Stimulated activated CD4-positive, alpha-beta T cell treated with anti-CD3 and anti-CD28 coated beads, TNF-alpha, amount 100 ng/mL, for 48 hours (primary cell): ENCODE measurements at places on chromosomes 5 and 9.

- no peak for DNase-seq
Measured at GRCh38 chr9:100087218-100087617, 11.6 kb downstream of the ERP44 start.

DNA sequence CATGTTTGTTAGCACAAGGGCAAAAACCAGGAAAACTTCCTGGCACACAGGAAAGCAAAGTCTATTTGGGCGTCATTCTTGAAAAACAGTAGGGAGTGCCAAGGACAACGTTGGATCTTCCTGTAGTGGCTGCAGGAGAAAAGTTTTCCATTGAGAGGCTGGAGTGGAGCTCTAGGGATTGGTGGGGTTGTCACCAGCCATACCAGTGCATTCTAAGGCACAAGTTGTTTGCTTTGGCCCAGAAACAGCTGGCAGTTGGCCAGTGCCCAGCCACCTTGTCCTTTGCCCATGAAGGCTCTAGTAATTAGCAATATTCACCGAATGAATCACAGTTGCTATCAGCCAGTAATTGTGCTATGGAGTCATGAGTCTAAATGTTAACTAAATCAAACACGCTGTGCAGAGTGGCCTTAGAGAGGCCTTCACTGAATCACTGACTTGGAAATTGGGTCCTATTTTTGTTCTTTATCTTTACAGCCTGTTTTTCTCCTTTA, 26.4 kb downstream of the TNFSF15 start:
- DNase-seq, result no peak

- DNase-seq, result peak; percentile 34
Measured at GRCh38 chr9:136438548-136439480, 831 bp downstream of the INPP5E start.

- DNase-seq, result no peak
Measured at GRCh38 chr9:8096091-8096490, 296.5 kb upstream of the DMAC1 start.

DNA sequence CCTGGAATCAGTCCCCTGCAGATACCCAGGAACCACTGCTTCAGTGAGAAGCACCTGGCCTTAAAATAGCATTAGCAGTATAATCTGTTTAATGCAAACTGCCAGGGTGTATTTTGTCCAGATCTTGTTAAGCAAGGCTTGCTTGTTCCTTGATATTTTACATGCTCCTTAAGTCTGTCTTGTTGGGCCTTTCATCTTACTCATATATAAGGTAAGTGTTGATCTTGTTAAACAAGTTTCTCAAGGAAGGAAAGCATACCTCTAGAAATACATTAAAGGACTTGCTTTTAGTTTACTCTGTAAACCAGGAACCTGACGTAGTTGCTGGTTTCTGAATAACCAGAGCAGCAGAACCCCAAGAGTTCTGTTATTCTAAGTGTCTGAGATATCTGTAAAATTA, 13.7 kb downstream of the HSPA4 start:
- no peak for DNase-seq

DNA sequence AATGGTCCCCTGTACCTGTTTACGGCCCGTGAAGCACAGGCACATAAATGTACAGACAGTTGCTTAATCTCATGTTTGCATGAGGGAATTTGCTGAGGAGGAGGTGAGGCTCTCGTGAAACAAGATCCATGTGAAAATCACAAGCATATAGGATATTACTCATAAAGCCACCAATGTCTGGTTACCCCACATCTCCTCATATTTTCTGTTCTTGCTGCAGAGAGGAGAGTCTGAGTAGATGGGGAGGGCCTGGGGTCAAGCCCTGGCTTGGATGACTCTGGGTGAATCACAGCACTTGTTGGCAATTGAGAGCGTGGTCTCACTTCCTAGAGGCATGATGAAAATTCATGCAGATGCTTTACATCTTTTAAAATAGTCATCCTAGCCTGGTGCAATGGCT, 975 bp downstream of the AGXT2 start:
- DNase-seq, result no peak

GRCh38 chr5:96439477-96440184, 6.6 kb upstream of the PCSK1 start:
- DNase-seq, result no peak

GRCh38 chr9:11163843-11164242, 551.0 kb upstream of the PTPRD start:
- DNase-seq, result no peak

DNA sequence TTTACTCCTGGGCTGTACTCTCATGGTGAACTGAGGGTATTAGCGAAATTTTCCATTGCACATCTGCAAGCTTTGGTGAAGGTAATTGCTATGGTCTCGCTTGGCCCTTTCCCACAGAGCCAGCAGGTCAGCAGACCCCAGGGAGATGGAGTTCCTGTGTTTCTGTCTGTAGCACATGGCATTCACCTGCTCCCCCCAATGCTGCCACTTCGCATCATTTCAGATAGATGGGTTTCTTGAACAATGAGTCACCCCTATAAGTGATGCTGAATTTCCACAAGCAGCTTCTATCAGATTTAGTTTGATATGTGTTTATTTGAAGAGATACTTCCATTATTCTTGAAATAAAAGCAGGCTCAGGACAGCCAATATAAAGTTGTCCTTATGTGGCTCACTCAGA, 117.8 kb downstream of the ERCC6L2 start:
- DNase-seq, result no peak

DNA sequence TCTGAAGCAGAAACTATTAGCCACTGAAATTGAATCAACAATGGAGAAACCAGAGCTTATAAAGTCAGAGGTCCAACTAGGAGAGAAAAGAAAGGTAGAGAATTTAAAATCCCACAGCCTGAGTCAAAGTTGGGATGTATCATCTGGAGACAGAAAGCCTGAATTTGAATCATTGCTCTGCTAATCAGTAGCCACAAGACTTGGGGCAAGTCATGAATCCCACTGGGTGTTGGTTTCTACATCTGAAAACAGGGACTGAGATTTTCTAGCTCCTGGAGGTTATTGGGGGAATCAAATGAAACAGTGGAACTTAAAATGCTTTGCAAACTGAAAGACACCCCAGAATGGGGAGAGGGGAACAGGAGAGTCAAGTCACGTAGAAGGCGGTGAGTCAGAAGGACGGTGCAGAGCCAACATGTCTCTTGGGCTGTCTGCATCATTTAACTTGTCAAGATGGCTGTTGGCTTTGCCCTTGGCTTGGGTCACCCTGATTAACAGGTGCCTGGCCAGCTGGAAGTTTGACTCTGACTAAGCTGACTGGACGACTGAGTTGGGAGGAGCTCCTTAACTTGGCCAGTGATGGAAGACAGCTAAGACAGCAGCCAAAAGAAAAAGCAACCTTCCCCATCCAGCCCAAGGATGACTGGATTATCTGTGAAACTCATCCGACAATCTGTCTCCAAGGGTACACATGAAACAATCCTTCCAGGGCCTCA, 60.6 kb upstream of the ADRA1B start:
- DNase-seq, result no peak

GRCh38 chr5:2135354-2135753, 252.6 kb upstream of the IRX4 start:
- no peak for DNase-seq

- DNase-seq, result no peak
Measured at GRCh38 chr9:104774831-104775573, 11.1 kb downstream of the NIPSNAP3B start.

GRCh38 chr9:71249729-71250317, 128.4 kb upstream of the TRPM3 start:
- DNase-seq, result no peak

- no peak for DNase-seq
Measured at GRCh38 chr9:86486891-86487837, 133.0 kb upstream of the TUT7 start.

DNA sequence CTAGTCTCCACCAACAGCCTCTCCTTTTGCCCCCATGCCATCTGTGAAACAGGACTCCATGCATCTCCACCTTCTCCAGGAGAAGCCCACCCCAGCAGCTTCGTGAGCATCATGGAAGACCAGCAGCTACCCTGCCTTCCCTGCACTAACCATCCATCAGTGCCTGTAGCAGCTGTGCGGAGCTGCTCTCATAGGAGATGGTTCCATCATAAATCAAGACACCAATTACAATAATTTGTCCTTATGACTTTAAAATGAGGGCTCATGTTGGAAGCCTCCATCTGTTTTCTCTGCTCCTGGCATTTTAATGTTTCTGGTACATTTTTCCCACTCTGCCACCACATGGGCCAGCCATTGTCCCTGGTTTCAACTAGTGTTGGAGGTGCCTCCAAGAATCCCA, 69.9 kb downstream of the FGF1 start:
- no peak for DNase-seq

- no peak for DNase-seq
Measured at GRCh38 chr9:16367605-16368231, 502.8 kb downstream of the BNC2 start.

DNA sequence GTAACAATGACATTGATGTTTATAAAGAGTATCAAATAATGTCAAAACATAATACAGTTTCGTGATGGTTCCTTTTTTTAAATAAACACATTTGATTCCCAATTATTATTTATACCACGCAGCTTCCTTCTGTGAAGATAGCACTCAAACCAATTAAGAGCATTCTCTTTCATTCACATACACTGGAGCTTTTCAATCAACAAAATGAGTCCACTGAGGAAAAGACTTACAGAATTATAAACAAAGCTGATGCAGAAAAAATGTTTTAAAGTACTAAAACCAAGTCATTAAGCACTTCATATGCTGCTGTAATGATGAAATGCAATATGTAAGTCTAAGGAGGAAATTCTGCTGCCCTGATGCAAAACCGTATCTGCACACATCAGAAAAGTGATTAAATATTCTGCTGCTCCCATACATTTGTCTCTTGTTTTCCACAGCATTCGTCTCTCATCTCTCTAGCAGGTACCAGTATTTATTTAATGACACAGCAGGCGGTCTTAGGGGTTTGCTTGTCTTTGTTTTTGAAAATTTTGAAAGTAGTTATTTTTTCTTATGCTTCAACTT, 147.1 kb downstream of the CDH10 start:
- DNase-seq, result no peak

DNA sequence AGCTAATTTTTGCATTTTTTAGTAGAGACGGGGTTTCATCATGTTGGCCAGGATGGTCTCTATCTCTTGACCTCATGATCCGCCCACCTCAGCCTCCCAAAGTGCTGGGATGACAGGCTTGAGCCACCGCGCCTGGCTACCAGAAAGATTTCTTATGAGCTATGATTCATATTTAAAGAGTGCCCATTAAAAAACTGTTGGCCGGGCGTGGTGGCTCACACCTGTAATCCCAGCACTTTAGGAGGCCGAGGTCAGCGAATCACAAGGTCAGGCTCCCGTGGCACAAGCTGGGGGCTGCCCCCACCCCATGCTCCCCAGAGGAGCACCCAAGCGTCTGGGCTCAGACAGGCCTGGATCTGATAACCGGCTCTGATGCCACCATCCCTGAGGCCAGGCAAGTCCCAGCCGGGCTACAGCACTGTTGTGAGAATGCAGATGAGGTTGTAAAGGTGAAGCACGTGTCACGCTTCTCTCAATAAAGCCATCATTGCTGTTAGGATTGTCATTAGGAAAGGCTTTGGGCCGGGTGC, 13.9 kb downstream of the QRFP start:
- no peak for DNase-seq

GRCh38 chr9:131274674-131275331, 1.5 kb downstream of the FAM78A start:
- no peak for DNase-seq

DNA sequence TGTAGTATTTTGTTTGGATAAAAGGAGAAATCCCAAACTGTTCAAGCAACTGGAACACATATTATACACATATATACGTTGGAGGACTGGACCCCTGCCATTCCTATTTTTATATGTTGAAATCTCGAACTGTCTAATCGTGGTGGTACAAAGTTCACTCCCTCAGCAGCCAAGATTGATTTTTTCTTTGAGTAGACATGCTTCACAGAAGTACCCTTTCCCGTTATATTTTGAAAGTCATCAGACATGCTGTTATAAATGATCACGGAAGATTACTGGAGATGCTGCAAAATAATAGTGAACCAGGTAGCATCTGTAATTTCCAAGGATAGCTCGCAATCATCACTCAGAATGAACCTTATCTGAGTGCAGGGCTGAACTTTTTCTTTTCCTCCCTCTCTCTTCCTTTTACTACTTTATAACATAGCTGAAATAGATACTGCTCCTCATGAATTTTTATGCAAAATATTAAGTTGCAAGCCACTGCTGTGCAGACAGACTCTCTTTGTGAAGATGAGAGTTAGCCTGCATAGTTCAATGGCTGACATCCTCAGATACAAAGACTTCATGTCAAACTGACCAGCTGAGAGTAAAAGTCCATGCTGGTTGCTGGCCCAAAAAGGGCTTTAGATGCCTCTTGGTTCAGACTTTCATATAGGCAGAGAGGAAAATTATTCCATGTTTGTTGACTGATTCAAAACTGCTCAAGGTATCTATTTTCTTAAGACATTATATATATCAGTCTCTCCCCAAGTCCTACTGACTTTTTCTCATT, 451.9 kb downstream of the TMEM38B start:
- no peak for DNase-seq

GRCh38 chr5:158751961-158752655, 347.6 kb downstream of the EBF1 start:
- DNase-seq, result no peak

- no peak for DNase-seq
Measured at GRCh38 chr9:112135706-112136105, 39.4 kb downstream of the SUSD1 start.

DNA sequence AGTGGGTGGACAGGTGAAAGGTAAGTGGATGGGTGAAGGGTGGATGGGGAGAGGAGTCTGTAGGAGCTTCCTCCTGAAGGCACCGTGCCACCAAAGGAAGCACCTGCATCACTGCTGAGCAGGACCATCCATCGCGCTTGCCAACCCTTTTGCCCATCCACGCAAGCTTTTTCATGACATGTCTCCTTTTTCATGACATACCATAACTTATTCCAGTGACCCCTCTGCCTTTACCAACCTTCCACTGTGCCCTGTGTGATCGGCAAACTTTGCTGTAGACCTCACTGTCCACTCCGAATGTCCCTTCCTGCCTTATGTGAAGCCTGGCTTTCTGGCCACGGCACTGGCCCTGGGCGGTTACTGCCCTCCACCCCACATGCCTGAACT, 13.4 kb downstream of the FLT4 start:
- no peak for DNase-seq

- DNase-seq, result no peak
Measured at GRCh38 chr5:52928689-52929088, 60.5 kb upstream of the ITGA2 start.

DNA sequence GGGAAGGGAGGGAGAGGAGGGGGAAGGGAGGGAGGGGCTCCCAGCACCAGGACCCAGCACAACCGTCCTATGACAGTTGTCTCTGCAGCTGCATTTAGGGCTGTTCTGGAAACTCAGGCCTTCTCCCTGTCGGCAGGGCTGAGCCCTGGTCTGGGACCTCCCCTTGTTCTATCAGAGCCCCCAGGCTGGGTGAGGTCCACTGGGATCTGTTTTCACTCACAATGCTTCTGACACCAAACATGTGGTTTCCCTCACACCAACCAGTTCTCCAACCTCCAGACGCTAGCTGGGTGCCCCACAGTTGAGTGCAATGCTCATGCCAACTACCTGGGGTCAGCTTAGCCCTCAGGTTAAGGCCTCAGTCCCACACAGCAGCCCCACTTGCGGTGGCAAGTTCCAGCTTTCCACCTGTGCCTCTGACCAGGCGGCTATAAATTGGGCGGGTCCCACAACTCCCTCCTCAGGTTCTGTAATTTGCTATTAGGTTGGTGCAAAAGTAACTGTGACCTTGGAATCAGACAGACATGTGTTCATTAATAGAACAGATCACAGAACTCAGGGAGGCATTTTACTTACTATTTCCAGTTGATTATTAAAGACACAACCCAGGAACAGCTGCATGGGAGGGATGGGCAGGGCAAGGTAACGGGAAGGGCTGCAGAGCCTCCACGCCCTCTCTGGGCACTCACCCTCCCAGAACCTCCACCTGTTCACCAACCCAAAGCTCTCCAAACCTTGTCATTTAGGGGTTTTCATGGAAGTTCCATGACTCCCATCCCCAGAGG, 13.5 kb downstream of the ADAMTS2 start:
- no peak for DNase-seq
